Choroid plexus epithelial cell (primary cell): ENCODE measurements at places on chromosomes 12 and 14.

GRCh38 chr14:55297611-55298499, 26.6 kb downstream of the FBXO34 start:
- no peak for DNase-seq

- no peak for DNase-seq
These were observed 202.3 kb upstream of the LMNTD1 start for GRCh38 chr12:25755136-25755970.

DNA sequence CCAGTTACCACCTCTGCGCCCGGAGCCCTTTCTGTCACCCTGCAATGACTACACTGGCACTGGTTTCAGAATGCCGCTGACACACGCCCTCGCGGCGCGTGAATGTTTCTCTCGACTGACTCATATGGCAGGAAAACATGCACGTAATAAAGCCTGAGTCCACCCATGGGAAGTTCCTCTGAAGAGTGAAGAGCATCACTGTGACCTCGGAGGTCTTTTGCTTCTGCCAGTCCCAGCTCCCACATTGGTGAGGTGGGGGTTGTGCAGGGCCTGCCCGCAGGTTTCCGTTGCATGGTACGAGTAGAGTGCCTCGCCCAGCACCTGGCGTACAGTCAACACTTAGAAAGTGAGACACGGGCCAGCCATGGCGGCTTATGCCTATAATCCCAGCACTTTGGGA, 11.1 kb upstream of the SLC6A12 start:
- DNase-seq, result no peak

- no peak for DNase-seq
These were observed 15.4 kb upstream of the PAWR start for GRCh38 chr12:79706156-79706555.

- DNase-seq, result no peak
These were observed 16.8 kb upstream of the RTRAF start for GRCh38 chr14:51972566-51972965.

GRCh38 chr12:24945039-24945438, 3.9 kb downstream of the BCAT1 start:
- DNase-seq, result no peak

- peak; percentile 100 for DNase-seq
These were observed 198.7 kb upstream of the EEA1 start for GRCh38 chr12:93127582-93128331.

- no peak for DNase-seq
These were observed 75.3 kb downstream of the KDM2B start for GRCh38 chr12:121505513-121505912.

GRCh38 chr12:9256758-9257405, 48.7 kb upstream of the PZP start:
- no peak for DNase-seq

DNA sequence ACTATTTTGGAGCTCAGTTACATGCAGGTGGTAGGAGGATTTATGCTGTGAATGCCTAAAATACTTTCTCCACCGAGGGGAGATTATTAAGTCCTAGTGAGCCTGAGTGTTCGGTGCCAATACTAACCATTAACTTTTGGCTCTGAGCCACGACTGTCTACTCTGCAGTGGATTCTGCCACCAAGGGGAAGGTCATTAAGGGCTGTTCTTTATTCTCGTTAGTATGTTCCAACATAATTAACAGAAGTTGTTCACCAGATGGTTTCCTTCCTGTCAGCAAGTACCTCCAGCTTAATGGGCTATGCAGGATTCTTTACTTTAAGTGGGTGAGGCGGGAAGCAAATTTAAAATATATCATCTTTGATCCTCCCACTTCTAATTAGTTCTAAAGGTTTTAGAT, 326.3 kb downstream of the BMP4 start:
- no peak for DNase-seq

GRCh38 chr12:47164724-47165439, 85.1 kb upstream of the AMIGO2 start:
- DNase-seq, result peak; percentile 43

DNA sequence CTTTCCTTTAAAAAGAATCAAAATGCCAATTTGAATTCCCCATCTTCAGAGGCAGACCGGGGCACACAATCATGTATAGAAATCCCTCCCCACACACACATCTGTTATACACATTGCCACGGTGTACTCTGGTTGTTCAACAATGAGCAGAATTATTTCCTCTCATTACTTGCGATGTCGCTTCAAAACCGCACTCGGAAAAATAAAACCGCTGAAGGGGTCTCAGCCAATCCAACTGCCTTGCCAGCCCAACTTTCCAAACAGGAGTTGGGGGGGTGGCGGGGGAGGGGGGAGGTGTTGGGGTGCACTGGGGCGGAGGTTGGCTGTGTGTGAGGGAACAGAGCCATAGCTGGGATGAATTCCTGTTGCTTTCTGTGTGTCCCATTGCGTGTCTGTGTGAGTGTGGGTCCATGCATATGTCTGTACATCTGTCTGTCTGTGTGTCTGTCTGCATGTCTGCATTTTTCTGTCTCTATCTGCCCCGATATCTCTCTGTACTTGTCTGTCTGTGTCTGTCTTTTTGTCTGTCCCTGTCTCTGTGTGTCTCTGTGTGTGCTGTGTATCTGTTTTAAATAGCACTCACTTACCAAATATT, 163.6 kb upstream of the TBX3 start:
- DNase-seq, result no peak

- DNase-seq, result peak; percentile 29
These were observed 80.5 kb downstream of the FBXW8 start for GRCh38 chr12:116990971-116991966.

- peak; percentile 68 for DNase-seq
These were observed 25.9 kb upstream of the CRIP2 start for GRCh38 chr14:105448706-105449111.

DNA sequence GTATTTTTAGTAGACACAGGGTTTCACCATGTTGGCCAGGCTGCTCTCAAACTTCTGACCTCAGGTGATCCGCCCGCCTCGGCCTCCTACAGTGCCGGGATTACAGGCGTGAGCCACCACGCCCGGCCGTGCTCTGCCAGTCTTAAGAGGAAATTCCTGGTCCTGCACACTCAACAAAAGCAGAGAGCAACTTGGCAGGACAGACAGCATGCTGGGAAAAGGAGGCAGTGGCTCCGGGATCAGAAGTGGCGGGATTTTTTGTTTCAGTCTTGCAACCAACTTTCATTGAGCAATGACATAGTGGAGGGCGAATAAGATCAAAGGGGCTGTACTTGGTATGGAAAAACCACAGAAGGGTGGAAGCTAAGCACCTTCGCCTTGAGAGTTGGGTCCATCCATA, 2.1 kb downstream of the CKAP4 start:
- DNase-seq, result peak; percentile 82
